ENCODE measurements at places on chromosomes 5 and 9.

- DNase-seq = no peak
These were observed 63.7 kb upstream of the RICTOR start for GRCh38 chr5:39137819-39138451.

DNA sequence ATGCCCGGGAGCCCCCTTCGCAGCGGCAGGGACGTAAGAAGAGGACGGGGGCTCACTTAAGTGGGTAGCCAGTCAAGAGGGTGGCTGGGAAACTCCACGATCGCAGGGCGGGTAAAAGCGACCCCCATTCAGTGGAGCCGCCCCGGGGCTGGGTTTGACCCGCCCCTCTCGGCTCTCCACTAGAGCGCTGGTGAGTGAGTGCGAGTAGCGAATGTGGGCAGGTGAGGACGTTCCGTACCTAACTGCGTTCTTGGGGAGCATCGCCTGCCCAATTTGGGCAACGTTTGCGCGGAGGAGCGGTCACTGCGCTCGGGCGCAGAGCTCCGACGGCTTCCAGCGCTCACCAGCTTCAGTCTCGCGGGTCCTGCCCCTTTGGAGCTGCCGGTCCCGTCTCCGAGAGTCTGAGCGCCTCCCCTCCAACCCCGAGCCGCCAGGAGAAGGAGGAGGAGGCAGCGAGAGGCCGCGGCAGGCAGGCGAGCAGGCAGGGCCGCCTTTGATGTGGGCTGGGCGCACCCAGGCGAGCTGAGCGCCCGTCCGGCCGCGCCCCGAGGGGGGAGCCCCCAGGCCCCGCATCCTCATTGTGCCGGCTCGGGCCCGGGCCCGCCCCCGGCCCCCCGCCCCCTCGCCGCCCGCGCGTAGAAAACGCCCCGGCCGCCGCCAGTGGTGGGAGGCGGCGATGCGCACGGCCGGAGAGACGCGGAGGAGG lies at the start of gene FGF18:
FGF18 (plus strand) TSS at position 666 of the 706 bp plus-strand sequence. CDS start 553 bp downstream, outside the sequence.
- DNase-seq = no peak

DNA sequence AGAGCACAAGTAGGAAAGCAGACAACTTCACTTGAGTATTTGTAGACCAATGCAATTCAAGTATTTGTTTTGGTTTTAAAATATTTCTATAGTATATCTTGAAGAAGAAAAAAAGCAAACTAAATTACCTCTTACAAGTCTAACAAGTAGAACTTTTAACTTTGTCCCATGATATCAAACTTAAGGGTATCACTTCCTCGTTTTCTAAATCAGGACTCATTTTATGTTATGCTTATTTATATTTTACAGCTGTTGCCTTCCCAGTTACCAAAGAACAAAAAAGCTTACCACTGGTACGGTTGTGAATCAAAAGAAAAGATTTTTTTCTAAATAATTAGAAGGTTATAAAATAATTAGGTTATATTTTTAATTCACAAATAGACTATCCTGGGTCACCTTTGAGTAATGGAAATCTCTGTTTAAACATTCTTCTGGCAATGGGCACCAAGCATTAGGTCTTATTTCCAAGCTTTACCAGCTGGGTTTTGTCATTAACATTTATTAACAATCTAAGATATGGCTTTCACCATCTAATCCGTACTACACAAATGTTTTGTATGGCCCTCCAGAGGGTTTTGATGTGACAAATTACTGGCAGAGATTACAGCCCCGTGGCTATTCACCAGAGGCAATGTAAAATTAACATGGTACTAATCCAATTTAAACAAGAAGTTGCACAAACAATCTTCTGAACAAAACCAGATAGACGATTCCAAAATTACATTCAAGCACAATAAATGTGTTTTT lies 63.6 kb downstream of the CEP120 start:
- no peak for DNase-seq

- no peak for DNase-seq
These were observed 193.5 kb upstream of the KLF9 start for GRCh38 chr9:70607926-70608325.

GRCh38 chr9:127949827-127950512 lies 12.3 kb upstream of the DPM2 start:
- no peak for DNase-seq

GRCh38 chr5:110338341-110339083 lies 388.0 kb downstream of the TMEM232 start:
- DNase-seq = no peak

DNA sequence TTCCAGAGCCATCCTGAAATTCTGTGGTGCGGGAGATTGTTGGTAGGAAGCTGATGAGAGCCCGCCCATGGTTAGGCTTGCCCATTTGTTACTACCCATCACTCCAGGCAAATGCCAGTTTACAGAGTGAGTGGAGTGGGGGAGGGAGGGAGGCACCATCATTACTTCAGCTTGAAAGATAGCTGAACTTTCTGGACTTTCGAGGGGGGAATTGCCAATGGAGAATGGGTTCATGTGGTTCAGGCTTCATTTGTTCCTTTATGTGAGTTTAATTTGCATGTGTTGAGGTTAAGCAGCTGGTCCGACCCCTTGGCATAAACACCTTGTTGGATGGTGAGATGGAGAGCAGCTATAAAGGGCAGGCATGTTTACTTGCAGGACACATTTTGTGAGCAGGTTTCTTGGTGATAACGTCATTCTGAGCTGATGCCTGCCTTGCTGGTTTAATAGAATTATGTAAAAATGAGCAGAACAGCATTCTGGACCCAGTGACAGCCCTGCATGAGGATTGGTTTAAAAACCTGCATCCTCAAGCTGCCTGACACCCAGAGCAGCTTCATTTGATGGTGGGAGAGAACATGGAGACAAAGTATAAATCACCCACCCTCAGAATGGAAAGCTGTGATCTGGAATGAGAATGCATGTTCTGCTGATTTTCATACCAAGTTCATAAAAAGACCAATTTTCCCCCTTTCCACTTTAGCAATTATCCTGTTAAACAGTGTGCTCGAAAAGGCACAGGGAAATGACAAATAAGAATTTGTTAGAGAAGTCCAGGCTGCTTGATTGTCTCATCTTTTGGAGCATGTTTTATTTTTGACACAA lies 106.3 kb downstream of the TRIO start:
- DNase-seq = no peak

DNA sequence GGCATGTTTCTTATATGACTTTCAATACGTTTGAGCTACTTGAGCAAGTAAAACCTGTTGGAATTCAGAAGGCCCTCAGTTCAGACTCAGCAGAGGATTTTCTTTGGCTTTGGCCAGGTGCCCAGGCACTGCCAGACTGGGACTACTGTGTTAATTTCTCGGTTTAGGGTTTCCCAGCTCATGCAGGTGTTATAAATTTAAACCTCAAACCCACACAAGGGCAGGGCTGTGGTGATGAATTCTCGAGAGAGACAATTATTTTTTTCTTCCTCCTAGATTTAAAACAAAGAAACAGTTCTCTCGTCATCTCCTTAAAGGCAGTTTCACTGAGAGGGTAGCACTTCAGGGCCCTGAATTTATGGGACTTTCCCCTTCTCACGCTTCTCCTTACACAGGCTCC lies 406.0 kb upstream of the PIK3R1 start:
- no peak for DNase-seq

- DNase-seq = no peak
These were observed 182.2 kb upstream of the ANKRD55 start for GRCh38 chr5:56415356-56415765.

GRCh38 chr5:93072831-93073459 lies 508.1 kb downstream of the NR2F1-AS1 start:
- DNase-seq = no peak

- no peak for DNase-seq
These were observed 30.1 kb downstream of the IPPK start for GRCh38 chr9:92639791-92640271.

DNA sequence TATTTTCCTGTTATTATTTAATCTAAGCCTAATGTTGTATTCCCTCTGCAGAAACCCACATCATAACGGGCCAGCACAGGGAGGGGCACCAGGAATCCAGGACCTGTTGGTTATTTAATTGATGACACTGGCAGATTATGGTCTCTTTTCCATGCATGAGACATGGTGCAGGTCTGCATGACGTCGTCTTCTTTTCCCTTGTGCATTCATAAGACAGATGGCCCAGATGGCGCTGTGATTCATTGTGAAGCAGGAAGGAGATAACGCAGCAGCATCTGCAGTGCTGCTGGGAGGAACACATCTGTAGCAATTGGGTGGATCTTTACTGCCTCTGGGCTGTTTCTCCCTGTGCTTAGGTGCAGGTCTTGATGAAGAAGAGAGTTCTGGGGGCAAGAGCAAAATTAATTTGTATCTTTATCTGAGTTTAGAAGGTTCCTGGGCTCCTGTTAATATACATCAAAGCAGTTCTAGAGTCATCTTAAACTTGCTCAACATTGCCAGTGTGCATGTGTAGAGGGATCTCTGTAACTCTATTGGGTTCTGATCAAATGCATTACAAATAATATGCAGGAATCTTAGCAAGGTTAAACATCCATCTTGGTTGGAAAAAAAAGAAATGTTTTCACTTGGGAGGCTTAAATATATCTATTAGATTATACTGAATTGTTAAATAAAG lies 176.1 kb downstream of the PCSK1 start:
- DNase-seq = no peak

DNA sequence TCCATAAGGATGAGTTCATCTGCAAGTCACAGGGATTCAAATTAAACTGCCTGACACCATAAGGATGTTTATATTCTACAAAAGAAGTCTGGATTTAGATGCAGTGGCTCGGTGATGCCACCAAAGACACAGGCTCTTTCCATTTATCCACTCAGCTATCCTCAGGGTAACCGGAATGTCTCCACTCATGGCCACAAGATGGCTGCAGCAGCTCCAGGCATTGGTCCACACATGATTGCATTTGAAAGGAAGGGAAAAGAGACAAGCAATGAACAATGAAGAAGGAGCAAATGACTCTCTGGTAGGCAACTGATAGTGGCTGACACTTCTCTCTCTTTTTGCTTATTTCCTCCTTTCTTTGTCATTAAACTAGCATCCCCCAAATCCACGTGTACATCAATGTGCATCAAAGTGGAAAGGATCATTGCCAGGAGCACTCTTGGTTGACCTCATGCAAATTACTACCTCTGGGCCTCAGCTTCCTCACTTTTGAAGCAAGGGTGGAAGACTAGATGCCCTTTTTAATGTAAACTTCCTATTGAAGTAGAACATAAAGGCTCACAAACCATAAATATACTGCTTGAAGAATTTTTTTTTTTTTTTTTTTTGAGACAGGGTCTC lies 7.2 kb upstream of the SNX30 start:
- DNase-seq = no peak

DNA sequence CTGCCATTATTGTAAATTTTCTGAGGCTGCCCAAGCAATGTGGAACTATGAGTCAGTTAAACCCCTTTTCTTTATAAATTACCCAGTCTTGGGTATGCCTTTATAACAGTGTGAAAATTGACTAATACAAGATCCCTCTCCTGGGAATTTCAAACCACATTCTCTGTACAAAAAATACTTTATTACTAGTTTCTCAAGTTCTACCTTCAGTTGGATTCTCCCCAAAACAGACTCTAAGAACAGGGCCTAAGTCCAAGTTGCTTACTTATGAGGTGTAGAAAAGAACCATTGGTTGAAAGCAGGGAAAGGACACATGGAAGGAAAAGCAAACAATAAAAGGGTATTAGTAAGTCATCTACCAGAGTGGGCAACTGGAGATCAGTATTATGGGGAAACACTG lies 343.2 kb downstream of the TMEM232 start:
- DNase-seq = no peak

DNA sequence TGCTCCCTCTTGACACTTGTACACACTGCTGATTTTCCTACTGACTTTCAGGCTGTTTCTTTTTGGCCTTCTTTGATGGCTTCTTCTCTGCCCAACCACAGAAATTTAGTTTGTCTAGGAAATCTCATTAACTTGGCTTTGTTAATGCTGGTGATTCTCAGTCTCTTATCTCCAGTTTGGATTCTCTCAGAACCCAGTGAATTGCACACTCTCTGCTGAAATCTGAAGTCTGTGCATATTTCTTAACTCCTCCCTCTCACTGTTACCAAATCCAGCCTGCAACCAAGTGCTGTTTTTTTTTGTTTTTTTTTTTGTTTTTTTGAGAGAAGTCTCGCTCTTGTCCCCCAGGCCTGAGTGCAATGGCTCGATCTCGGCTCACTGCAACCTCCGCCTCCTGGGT lies 117.2 kb downstream of the CDC42SE2 start:
- DNase-seq = no peak

DNA sequence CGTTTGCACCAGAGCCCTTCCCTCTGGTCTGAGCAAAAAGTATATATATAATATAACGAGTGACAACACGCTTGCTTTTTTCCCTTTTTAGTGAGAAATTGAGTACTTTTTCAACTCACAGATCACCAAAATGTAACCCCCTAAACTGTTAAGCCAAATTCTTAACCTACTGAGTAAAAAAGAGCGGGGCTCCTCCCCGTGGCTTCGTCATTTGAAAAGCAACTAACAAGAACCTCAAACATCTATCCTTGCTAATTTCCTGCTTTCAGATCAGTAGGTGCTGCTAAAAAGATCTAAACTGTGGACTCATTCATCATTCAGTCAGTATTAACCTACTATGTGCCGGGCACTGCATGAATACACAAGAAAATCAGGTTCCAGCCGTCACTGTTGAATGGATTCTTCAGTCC lies 1.0 kb upstream of the PTBP3 start:
- DNase-seq = peak; percentile 58

DNA sequence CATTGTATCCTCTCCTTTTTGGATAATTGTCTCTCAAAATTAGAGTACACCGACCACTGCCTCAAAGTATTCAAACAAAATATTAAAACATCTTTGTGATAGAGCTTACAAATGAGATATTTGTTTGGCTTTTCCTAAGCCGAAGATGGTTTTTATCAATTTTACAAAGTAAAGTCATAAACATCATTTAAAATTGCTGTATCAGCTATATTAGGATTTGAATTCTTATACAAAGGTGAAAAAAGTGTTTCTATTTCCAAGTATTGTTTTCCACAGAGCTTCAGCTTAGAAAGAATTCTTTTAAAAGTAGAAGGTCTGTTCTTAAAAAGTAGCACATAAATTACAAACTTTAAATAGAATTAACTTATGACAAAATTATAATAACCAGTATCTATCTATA lies 116.6 kb upstream of the IFNE start:
- DNase-seq = no peak
